ENCODE measurements at places on chromosomes 16 and 17.

DNA sequence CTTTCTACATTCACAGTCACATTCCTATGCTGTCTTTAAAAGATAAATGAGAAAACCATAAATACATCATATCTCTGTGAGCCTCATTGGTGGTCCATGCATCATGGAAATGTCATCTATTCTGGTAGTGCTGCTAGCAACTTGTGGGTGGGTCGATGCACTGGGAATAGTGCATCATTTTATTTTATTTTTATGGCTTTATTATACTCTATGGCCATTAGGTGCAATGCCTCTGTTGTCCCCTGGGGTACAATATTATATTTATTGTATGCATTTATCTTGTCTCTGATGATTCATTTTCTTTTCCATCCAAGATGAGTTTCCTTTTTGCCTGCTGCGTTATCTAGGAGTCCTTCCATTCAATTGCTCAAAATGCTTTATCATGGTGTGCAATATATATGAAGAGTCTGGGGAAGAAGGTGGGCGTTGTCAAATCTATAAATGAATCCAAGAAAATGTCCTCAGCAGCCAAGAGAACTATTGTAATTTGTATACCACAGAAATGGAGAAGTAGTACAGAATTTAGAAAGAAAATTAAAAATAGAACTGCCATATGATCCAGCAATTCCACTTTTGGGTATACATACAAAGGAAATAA, 324.0 kb downstream of the KCNJ2 start:
- DNase-seq = no peak

GRCh38 chr17:78900816-78901215, 2.2 kb downstream of the CEP295NL start:
- no peak for DNase-seq

DNA sequence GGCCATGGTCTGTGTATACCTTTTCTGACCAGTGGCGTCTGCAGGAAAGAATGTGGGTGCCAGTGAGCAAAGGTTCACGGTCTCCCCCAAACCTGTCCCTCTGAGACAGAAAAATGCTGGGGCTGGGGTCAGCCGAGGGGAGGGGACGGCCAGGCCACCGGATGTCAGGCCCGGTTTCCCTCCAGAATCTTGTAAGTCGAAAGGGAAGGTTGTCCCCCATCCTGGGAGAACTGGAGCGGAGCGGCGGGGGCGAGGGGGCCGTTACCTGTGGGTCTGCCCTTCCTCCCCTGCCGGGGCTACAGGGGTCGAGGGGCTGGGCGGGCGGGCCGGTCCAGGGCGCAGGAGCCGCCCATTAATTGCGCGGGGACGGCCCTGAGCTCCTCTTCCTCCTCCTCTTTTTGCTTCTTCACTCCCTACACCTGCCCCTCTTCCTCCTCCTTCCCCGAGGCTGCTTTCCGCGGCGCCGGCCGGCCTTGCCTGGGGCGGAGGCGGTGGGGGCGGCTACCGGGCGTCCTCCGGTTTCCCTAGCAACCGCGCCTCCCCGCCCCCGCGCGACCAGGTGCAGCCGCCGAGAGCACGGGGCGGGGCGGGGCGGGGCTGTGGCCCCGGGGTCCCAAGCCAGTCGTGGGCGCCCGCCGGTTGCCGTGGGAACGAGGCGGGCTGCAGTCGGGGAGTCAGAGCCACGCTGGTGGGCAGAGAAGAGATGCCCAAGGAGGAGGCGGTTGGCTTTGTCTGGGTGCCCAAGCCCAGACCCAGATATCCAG, at the start of gene MARCHF10:
Gene MARCHF10, minus strand, starts transcription at position 503 of the 764 bp plus-strand sequence. CDS start 6,579 bp downstream, outside the sequence.
- peak; percentile 52 for DNase-seq

DNA sequence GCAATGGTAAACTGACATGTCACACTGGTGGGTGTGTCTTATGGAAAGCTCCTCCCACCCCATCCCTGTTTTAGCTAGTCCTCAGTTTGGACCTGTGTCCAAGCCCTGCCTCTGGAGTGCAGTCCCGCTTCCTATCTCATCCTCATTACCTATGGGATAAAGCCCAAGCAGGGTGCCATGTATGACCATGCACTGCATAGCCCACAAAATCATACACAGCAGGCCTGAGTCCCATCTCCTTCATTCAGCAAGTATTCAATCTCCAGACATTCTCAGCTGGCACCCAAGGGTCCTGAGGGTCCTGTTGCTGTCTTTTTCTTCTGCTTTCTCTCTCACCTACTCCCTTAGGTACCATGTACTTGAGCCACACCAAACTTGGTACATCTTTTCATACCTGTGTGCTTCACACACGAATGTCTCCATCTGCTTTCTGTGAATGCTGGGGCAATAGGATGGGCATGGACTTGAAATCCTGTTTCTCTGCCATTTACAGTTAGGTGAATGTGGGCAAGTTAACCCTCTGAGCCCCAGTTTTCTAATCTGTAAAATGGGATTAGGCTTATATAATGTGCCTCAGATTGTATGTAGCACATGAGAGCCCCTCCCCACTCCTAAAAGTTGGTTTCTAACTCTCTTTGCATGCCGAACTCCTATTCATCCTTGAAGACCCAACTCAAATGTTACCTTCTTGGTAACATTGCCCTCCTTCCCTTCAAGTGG, 28.5 kb downstream of the TNS4 start:
- DNase-seq = no peak

DNA sequence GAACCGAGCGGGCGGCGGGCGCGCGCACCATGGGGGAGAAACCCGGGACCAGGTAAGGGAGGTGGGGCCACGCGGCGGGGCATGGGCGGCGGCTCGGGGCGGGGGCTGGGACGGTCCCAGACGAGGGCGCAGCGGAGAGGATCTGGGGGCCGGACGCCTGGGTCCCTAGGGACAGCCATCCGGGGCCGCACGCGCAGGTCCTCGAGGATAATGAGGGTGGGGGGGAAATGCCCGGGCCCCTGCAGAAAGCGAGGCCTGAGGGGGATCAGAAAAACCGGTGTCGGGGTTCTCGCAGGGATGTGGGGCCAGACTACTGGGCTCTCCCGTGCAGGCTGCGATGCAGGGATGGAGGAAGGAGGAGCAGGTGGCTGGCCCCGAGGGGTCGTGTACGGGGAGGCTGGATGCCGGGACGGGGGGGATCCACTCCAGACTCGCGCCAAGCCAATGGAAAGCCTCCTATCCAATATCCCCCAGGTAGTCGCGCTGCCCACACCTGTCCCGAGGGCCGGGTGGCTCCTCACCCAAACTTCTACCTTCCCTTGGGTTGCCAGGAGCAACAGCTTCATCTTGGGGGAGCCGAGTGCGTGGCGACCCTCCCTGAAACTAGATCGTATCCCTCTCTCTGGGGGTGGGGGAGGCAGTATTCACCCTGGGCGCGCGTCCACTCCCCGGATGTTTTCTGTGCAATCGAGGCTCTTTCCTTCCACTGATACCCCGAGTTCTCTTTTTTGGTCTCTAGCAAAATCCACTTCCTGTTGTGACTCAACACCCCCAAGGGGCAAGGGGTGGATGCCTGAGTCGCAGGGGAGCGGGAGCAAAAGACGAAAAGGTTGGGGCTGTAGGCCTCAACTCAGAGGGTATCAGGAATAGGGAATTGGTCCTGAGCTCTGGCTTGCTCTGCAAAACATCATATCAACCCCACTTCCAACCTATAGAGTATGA, 532 bp downstream of the ARRB2 start:
- peak; percentile 26 for DNase-seq

- DNase-seq = peak; percentile 48
These were observed 255.2 kb upstream of the WSB1 start for GRCh38 chr17:27038676-27039075.
